ENCODE measurements at places on chromosomes 7 and 10. TPM values are rescaled to one million over a fixed set of nuclear protein-coding genes. Genes with fewer than 3 reads are reported as not detected.

Gene TMEM176A
- total RNA-seq: 105 TPM

Gene CTAGE4
- total RNA-seq: 2.3 TPM

Gene GOLGA7B
- 0.63 TPM for total RNA-seq

Gene ST8SIA6
- total RNA-seq: 0.36 TPM

Gene TMEM236
- total RNA-seq: 1.7 TPM

Gene CRYGN
- total RNA-seq: not detected

Gene TRPV5
- total RNA-seq: not detected

Gene CHAT
- total RNA-seq: not detected

Gene TEX36
- total RNA-seq: not detected

Gene CYP2C18
- total RNA-seq: not detected

Gene FAM20C
- 25.5 TPM for total RNA-seq

Gene CYP2C19
- not detected for total RNA-seq

Gene C7orf33
- total RNA-seq: not detected

Gene AKR1C8
- total RNA-seq: not detected
